ENCODE measurements at places on chromosomes 1 and 21.

DNA sequence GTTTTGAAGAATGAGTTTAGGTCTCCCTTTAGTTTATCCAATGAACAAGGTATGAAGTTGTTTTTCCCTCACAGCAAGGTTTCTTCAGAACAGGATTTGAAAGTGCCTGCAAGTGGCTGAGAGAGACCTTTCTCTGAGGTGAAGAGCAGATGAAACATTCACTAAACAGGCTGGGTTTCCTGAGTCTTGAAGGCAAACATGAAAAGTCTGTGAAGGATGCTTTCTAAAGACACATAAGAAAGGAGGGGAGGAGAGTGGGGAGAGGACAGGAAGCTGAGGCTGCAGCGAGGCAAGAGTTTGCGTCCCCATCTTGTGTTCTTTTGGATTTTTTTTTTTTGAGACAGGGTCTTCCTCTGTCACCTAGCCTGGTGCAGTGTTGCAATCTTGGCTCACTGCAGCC is 95.7 kb upstream of the SIM2 start:
- DNase-seq = no peak

DNA sequence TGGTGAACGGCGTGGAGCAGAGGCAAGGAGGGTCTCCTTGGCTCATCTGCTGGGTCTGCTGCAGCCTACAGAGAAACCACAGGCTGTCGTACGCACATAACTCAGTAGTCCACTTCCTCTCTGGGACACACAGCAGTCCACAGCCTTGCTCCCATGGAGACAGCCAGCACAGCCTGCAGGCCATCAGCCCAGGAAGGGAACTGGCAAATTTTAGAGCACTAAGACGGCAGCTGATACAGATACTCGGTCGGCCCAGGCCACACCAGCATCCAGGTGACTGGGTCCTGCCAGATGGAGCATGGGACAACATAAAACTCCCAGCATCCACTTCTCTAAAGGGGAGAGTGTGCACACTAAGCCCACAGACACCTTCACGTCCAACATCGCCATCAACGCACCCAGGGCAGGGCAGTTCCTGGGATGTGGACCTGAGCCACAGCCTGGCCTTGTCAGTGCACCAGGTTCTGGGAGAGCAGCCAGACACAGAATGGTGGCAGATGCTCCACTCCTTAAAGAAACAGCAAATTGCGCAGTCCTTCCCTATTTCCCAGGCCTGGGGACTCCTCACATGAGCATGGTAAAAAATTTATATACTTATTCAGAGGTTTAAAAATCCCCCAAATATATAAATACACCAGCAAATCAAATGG is 247.1 kb upstream of the RAB4A start:
- no peak for DNase-seq

DNA sequence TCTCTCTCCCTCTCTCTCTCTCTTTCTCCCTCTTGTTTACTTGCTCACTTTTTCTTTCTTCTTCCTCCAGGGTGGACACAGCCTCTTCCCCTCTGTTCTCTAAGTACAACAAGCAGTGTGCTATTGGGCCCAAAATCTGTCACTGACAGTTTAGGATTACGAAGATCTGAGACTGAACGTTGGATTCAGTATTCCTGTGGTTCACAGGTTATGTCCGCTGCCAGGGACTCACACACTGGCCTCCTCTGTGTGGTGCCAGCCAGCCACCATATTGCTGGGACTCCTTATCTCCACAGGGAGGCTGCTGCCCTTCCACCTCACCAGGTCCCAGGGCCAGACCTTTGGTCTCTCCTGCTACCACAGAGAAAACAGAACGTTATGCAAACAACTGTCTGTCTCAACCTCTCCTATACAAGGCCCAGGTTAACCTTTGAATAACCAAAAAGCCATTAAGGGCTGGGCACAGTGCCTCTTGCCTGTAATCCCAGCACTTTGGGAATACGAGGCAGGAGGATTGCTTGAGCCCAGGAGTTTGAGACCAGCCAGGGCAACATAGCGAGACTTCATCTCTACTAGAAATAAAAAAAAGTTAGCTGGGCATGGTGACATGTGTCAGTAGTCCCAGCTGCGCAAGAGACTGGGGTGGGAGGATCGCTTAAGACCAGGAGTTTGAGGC is 171.9 kb upstream of the RAB4A start:
- no peak for DNase-seq

DNA sequence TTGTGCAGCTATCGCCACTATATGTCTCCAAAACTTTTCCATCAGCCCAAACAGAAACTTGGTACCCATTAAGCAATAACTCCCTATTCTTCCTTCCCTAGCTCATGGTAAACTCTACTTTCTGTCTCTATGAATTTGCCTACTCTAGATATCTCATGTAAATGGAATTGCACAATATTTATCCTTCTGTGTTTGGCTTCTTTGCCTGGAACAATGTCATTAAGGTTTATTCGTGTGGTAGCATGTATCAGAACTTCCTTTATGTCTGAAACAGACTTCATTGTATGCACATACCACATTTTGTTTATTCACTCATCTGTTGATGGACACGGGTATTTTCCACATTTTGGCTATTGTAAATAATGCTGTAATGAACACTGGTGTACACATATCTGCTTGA is 40.7 kb upstream of the CD34 start:
- DNase-seq = no peak

DNA sequence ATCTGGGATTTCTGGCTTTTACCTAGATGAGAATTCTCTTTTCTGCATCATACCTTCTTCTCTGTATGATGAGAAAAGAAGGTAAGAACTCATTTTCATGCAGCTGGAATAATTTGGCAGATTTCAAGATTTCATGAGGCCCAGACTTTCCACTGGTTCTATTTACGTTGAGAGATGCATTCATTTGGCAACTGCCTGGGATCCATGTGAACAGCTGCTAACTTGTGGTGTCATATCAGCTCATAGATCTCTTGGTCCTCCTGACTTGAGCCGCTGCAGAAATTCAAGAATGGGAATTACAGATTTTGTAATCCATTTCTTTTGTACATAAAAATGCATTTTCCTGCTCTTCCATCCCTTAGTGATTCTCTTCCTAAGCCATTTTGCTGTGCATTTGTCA is 17.1 kb upstream of the C1orf87 start:
- DNase-seq = no peak

GRCh38 chr1:73813236-73813635 is 384.7 kb downstream of the LRRIQ3 start:
- DNase-seq = no peak

GRCh38 chr21:28923439-28923975 is 69.2 kb downstream of the LTN1 start:
- DNase-seq = no peak

DNA sequence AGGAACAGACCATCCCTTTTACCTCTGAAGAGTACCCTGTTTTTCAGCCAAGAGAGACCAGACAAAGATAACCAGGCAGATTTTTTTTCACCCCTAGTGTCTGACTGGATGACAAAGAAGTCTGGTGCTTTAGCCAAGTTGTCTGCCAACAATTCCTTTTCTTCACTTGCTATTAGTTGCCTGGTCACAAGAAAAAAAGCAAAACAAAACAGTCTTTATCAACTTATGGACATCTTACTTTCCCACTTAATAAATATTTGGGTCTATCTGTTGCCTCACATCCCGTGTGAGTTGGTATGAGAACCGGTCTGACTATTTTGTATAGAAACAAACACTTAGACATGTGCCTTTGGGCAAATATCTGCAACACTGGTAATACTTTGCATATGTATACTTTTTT is 662.9 kb downstream of the PLPP3 start:
- no peak for DNase-seq

GRCh38 chr1:206035027-206035426 is 11.3 kb upstream of the CTSE start:
- DNase-seq = no peak

GRCh38 chr1:32898958-32899357 is 2.2 kb downstream of the TMEM54 start:
- no peak for DNase-seq

- DNase-seq = no peak
Observed at GRCh38 chr1:228957535-228957934, 222.3 kb downstream of the RHOU start.

- no peak for DNase-seq
Observed at GRCh38 chr1:204254031-204254661, 40.4 kb upstream of the GOLT1A start.

DNA sequence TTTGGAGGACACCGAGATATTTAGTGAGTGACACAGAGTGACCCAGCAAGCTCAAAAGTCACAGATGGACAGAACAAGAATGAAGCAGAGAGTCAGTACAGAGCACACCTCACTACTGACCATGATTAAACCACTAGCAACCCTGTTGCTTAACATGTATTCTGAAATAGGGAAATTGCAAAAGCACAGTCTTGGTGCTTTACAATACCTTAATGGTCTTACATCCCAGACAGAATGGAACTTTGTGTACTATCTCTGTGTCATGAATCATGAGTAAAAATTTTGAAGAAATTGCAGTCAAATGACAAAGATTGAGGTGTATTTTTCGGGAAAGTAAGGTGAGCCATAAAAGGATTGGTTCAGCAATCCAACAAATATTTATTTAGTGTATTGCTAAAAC is 2.7 kb upstream of the SAMSN1 start:
- no peak for DNase-seq

DNA sequence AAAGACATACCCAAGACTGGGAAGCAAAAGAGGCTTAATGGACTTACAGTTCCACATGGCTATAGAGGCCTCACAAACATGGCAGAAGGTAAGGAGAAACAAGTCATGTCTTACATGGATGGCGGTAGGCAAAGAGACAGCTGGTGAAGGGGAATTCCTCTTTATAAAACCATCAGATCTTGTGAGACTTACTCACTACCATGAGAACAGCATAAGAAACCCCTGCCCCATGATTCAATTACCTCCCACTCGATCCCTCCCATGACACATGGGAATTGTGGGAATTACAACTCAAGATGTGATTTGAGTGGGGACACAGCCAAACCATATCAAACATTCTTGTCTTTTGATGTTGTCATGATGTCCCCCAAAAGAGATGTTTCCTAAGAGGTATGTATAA is 103.3 kb downstream of the DUSP10 start:
- no peak for DNase-seq

- no peak for DNase-seq
Observed at GRCh38 chr1:108194051-108194450, 6.1 kb downstream of the SLC25A24 start.

DNA sequence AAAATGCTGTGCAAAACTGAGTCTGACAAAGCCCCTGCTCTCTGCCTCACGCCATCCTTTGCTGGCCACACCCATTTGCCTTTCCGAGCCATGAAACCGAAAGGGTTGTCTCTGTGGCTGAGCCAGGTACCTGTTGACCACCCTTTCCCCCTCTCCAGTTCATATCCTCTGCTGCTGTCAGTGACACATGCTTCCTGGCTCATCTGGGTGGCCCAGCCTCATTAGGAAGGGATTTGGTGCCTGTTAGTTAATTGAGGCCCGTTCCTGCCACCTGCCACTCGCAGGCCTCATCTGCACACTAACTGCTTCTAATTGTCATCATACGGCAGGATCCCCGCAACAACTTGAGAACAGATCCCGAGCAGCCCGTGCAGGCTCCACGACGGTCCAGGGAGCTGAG is 79.2 kb downstream of the OLIG1 start:
- no peak for DNase-seq

DNA sequence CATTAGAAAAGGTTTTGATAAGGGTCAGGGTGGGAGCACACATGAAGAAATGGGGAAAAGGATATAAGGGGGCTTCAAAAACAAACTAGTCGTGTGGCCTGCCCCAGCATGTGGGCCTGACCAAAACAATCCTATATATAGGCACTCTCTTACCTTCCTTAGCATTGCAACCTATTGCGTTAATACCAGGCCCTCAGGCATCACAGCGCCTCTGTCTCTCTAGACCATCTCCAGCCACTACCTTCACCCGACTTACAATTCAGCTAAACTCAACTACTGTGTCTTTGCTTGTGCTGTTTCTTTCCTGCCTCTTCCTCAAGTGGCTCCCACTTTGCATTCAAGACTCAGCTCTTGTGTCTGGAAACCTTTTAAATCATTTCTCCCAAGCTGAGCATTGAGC is 47.0 kb upstream of the GJA5 start:
- no peak for DNase-seq

GRCh38 chr1:28966617-28967016 is 52.2 kb downstream of the EPB41 start:
- DNase-seq = no peak

GRCh38 chr1:189673217-189673616 is 804.4 kb downstream of the BRINP3 start:
- DNase-seq = no peak

DNA sequence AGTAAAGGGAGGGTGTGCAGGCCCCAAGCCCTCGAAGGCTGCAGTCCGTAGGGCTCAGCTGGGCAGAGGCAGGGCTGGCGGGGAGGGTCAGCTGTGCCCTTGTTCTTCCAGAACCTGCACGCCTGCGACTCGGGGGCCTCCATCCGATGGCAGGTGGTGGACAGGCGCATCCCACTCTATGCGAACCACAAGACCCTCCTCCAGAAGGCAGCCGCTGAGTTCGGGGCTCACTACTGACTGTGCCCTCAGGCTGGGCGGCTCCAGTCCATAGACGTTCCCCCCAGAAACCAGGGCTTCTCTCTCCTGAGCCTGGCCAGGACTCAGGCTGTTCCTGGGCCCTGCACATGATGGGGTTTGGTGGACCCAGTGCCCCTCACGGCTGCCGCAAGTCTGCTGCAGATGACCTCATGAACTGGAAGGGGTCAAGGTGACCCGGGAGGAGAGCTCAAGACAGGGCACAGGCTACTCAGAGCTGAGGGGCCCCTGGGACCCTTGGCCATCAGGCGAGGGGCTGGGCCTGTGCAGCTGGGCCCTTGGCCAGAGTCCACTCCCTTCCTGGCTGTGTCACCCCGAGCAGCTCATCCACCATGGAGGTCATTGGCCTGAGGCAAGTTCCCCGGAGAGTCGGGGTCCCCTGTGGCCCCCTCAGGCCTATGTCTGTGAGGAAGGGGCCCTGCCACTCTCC is 13.6 kb upstream of the LRRC3 start:
- DNase-seq = no peak

DNA sequence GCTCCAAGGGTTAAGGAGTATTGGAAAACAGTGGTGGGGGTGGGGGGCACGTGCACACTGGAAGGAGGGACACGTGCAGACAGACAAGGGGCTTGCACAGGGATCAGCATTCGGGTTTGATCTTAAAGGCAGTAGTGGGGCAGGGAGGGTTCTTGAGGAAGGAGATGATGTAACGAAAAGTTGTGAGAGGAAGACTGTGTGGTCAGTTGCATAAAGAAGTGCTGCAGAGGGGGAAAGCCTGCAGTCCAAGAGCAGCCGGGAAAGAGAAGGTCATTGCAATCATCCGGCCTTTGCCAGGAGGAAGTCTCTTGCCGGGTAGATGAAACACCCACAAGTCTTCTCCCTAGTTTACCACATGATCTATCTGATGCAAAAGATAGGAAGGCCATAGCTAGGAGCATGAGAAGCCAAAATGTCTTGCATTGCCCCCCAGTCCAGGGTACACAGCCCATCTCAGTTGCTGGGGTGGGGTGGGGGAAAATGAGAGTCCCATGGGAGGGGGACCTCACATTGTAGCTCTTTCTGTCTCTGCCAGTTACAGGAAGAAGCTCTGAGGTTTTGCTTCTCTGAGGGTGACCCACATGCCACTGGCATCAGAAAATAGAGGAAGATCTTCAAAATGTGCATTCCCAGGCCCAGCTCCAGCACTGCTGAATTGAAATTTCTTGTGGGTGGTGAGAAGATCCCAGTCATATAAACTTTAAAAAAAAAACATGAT is 202.5 kb upstream of the RAB4A start:
- no peak for DNase-seq
